Activated CD4-positive, alpha-beta T cell treated with anti-CD3 and anti-CD28 coated beads for 24 hours (primary cell): ENCODE measurements at places on chromosomes 6 and 20.

- DNase-seq: no peak
Measured at GRCh38 chr6:75202676-75203131, 3.1 kb downstream of the COL12A1 start.

- no peak for DNase-seq
Measured at GRCh38 chr6:53984163-53984562, 127.1 kb upstream of the MLIP start.

DNA sequence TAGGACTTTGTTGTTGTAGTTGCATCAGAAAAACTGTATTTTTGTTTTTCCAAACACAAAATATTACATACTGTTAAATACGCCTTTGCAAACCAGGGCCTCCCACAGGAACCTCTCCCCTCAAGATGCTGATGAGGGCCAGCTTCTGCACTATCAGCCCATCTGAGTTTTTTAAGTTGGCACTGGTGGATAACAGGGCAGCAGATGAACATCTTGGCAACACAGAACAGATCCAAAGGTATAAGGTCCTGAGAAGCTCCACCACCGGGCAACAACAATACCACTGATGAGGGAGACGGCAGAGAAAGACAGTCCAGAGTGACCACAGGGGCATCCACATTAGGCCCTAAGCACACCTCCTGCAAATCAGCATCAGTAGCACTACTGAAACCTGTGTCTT, 177.7 kb downstream of the DLL1 start:
- DNase-seq: no peak

GRCh38 chr6:10412461-10413261, 2.2 kb downstream of the TFAP2A start:
- no peak for DNase-seq

DNA sequence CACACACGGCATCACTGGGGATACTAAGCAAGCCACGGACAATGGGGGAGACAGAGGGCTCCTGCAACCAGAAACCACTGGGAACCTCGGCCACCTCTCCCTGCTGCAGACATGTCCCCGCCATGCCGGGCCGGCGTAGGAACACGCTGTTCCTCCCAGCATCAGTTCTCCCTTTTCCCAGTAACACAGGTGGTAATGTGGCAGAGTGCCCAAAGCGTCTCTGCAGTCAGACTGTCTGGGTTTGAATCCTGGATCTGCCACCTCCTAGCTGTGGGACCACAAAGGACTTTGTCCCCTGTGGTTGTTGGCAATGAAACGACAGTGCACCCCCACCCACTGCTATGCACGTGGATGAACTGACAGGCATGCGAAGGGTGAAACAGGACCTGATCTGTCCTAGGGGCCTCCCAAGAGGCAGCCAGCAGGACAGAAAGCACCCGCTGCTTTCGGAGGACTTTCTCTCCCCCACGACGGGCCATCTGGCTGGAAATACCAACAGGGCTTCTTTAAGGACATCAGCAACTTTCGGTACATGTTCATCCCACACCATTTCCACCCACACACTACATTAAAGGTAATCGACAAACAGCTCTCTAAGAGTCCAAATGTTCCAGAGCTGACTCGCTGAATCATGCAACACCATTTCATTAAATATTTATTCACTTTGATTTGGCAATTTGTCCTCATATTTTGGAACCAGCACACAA, 74.1 kb downstream of the SULF2 start:
- no peak for DNase-seq

DNA sequence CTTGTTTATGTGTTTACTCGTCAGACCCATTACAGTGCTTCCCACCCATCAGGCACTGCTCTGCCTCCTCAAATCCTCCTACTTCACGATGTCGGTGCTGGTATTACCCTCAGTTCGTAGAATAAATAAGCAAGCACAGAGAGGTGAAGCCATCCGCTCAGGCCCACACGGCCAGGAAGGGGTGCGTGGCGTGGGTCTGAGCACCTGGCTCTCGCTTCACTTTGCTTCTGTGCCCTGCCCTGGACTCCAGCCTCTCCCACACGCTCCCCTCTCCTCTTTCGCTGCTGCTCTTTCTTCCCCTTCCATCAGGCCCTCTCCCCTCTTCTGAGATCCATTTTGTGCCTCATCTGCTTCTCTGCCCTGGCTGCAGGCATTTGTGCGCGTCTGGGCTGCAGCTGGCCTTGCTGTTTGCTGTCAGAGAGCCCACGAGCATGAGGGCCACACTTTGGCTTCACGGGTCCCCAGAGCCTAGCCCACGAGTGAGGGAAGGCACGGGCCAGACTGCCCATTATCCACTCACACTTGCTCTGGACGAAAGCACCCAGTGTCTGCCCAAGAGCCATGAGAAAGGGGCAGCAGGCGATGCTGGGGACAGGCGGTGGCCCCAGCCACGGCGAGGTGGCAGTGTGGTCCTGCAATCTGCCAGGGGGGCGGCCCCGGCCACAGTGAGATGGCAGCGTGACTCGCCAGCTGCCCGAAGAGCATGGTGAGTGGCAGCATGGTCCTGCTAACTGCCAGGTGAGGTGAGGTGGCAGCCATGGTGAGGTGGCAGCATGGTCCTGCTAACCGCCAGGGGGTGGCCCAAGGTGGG, 96.2 kb upstream of the MPC1 start:
- no peak for DNase-seq

- DNase-seq: no peak
Measured at GRCh38 chr6:1747531-1747930, 137.8 kb downstream of the FOXC1 start.

- DNase-seq: no peak
Measured at GRCh38 chr20:5297280-5298004, 19.3 kb downstream of the PROKR2 start.

GRCh38 chr6:29919506-29920445, 22.6 kb upstream of the HLA-A start:
- no peak for DNase-seq

DNA sequence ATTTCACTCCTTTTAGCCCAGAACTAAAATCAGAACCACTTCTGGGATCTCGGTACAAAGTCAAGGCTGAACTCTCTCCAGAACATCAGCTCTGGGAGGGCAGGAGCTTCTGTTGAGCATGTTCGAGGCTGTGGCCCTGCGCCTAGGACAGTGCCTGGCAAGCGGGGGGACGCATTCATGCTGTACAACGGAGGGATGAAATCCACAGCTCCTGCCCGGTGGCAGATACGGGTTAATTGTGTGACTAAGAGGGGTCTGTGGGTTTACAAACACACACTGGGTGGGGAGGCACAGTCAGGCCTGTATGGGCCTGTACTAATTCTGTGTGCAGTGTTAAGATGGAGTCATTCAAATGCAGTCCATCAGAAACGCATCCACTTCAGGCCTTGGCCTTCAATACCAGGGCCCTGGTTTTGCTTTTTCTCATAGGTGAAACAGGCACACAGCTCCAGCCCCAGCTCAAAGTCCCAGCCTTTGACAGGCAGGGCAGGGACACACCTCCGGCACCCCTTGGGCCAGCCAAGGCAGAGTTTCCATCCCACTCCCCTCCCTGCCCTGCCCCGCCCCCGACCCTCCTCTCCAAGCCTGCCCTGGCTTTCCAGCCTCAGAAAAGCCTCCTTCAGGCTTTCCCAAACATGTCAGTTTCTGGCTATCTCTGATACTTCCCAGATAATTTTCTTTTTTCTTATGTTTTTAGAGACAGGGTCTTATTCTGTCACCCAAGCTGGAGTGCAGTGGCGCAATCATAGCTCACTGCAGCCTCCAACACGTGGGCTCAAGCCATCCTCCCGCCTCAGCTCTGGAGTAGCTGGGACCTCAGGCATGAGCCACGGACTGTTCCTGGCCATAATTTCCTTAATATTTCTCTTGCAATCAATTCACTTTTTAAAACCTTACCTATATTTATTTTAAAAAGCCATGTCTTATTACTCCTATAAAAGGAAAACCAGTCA, 109.8 kb downstream of the SULF2 start:
- DNase-seq: no peak
